ENCODE measurements at places on chromosomes 1 and 21. TPM values are rescaled to one million over a fixed set of nuclear protein-coding genes. Genes with fewer than 3 reads are reported as not detected.

GRCh38 chr1:6867729-6868659, 82.7 kb downstream of the CAMTA1 start:
- no peaks in the 10 kb centered on the region for H3K36me3 ChIP-seq
- ATAC-seq = no peak
- no peak overlapping the region for H3K27ac ChIP-seq

DNA sequence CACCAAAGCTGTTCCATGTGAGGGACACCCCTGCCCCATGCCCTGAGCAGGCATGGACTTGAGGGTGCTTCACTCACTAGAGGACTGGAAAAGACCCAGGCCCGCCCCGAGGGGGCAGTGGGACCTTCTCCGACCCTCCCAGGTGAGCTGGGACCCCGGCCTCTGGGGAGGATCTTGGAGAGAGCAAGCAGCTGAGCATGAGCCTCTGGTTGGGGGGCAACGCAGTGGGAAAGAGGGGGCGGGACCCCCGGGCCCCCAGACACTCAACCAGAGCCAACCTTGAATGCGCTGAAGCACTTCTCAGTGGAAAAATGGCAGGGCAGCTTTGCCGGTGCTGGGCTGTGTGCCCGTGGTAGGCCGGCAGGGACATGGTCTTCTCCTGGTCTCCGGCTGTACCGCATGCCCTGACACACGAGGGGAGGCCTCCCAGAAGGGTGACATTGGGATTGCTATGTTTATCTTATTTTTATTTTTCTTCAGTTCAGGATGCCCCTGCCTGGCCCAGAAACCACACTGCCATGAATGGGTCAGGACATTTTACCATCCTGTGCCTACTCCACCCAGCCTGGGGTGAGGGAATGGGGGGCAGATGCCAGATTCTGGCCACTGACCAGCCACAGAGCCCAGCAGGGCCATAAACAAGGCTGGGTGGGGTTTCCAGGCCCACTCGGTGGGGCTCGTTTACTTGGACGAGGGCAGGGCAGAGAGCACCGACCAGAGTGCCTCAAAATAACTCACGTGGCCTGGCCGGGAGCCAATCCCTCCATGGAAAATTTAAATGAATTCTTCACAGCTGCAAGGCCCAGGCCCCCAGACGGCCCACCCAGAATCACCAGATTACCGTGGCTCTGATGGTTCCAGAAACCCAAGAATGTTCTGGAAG, 17.2 kb upstream of the LAPTM5 start:
- peaks cover 9% of the 10 kb centered on the region for H3K27me3 ChIP-seq
- H3K27ac ChIP-seq = no peak overlapping the region

GRCh38 chr1:210259561-210259960, 27.0 kb downstream of the SERTAD4 start:
- H3K27me3 ChIP-seq = no peaks in the 10 kb centered on the region
- no peak for ATAC-seq
- H3K4me3 ChIP-seq = no peak overlapping the region
- no peak overlapping the region for H3K27ac ChIP-seq
- H3K4me1 ChIP-seq = no peaks in the 10 kb centered on the region
- no peaks in the 10 kb centered on the region for H3K36me3 ChIP-seq

- H3K27ac ChIP-seq = peak overlapping the region; percentile 36
- H3K4me1 ChIP-seq = peaks cover 5% of the 10 kb centered on the region
- H3K27me3 ChIP-seq = peaks cover 57% of the 10 kb centered on the region
Measured at GRCh38 chr1:100538913-100539835, 1.2 kb downstream of the GPR88 start.

DNA sequence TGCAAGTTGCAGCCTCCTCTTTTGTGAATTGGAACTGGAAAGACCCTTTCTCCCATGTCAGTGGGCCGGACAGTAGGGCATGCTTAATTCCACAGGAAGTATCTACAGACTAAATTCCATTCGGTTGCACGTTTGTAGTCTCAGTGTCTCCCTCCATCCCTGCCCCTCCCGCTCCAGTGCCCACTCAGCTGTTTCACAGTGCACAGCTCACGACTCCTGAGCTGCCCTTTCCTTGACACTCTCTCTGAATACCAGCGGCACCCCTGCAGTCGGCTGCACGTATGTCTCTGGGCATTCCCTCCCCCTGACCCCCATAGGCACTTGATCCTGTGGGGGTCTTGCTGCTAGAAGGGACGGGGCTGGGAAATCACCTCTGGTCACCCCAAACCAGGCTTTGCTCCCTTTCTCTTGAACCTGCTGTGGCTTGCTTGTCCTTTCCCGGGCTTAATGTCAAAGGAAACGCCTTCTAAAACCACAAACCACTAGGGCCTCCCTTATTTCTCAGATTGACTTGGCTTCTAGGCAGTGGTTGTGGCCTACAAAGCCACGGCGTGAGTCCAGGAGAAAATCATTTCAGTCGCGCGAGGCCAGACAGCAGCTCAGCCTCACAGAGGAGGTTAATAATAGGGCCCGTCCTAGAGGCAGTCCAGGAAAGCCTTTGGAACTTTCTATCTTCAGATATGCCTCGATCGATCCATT, 365.3 kb upstream of the PROX1 start:
- ATAC-seq = no peak
- no peaks in the 10 kb centered on the region for H3K36me3 ChIP-seq

GRCh38 chr1:21671915-21672314, 2.8 kb upstream of the RAP1GAP start:
- H3K4me1 ChIP-seq = peaks cover 33% of the 10 kb centered on the region
- peaks cover under 1% of the 10 kb centered on the region for H3K36me3 ChIP-seq
- H3K27ac ChIP-seq = no peak overlapping the region
- no peak for ATAC-seq

DNA sequence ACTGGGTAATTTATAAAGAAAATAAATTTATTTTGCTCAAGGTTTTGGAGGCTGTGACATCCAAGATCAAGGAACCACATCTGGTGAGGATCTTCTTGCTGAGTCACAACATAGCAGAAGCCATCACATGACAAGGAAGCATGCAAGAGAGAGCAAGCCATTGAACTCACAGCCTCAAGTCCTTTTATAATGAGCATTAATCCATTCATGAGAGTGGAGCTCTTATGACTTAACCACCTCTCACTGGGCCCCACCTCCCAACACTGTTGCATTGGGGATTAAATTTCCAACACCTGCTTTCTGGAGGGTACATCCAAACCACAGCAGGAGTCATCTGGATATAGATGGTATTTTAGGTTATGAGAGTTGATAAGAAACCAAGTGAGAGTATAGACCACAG, 20.6 kb upstream of the EGLN1 start:
- H3K27me3 ChIP-seq = peaks cover 10% of the 10 kb centered on the region
- no peak overlapping the region for H3K4me3 ChIP-seq
- H3K36me3 ChIP-seq = no peaks in the 10 kb centered on the region
- ATAC-seq = no peak

DNA sequence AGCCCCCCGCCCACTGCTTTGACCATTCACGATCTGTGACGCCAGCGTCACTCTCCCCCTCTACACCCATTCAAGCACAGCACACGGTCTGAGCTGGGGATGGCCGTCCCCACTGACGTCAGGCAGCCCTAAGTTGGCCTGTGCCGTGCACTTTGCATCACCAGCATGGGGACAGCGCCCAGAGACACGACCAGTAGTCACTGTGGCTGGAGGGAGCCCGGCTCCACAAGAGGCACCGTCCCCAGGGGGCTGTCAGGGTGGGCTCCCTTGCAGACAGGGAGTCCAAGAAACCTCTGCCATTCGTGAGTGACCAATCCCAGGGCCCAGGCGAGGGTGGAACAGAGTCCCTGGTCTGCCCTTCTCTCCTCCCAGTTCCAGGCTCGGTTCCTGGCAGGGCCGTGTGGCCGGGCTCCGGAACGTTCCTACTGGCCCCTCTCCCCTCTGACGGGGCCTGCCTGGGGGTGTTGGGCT, 2.3 kb downstream of the KRTAP10-8 start:
- H3K4me1 ChIP-seq = no peaks in the 10 kb centered on the region
- no peak for ATAC-seq
- no peak overlapping the region for H3K27ac ChIP-seq
- H3K36me3 ChIP-seq = no peaks in the 10 kb centered on the region

- H3K36me3 ChIP-seq = no peaks in the 10 kb centered on the region
- no peak for ATAC-seq
- no peaks in the 10 kb centered on the region for H3K4me1 ChIP-seq
- no peak overlapping the region for H3K27ac ChIP-seq
- H3K27me3 ChIP-seq = peaks cover 4% of the 10 kb centered on the region
Measured at GRCh38 chr1:44442791-44443190, 37.7 kb downstream of the RNF220 start.

- H3K27me3 ChIP-seq = no peaks in the 10 kb centered on the region
- no peaks in the 10 kb centered on the region for H3K36me3 ChIP-seq
- no peaks in the 10 kb centered on the region for H3K4me1 ChIP-seq
Measured at GRCh38 chr1:214861615-214862014, 220.9 kb upstream of the KCNK2 start.

GRCh38 chr1:38026592-38027200, 14.2 kb downstream of the UTP11 start:
- no peak overlapping the region for H3K27ac ChIP-seq
- ATAC-seq = no peak
- no peaks in the 10 kb centered on the region for H3K27me3 ChIP-seq
- peaks cover 3% of the 10 kb centered on the region for H3K36me3 ChIP-seq
- no peak overlapping the region for H3K4me3 ChIP-seq
- peaks cover 18% of the 10 kb centered on the region for H3K4me1 ChIP-seq

DNA sequence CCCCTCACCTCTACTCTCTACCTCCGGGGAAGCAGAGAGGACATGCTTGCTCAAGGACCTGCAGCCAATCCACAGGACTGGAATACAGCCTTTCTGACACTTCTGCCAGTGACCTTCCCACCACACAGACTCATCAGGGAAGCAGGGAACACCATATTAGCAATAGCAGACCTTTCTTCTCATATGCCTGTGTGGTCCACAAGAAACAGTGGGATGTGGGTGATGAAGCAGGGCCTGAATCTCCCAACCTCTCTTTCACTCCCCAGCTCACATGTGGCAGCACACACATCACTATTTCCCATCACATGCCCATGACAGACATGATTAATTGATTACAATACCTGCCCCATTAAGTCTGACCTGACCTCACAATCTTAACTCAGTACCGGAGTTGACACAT, 695.1 kb downstream of the MATN1 start:
- no peak for ATAC-seq
- no peak overlapping the region for H3K27ac ChIP-seq
- H3K36me3 ChIP-seq = no peaks in the 10 kb centered on the region

- no peaks in the 10 kb centered on the region for H3K4me1 ChIP-seq
- no peak for ATAC-seq
- no peak overlapping the region for H3K27ac ChIP-seq
Measured at GRCh38 chr1:176696109-176696508, 233.1 kb downstream of the PAPPA2 start.

GRCh38 chr1:56515898-56516538, 63.3 kb downstream of the PLPP3 start:
- ATAC-seq = no peak
- H3K27ac ChIP-seq = no peak overlapping the region
- no peak overlapping the region for H3K4me3 ChIP-seq
- no peaks in the 10 kb centered on the region for H3K4me1 ChIP-seq
- no peaks in the 10 kb centered on the region for H3K36me3 ChIP-seq
- H3K27me3 ChIP-seq = no peaks in the 10 kb centered on the region

DNA sequence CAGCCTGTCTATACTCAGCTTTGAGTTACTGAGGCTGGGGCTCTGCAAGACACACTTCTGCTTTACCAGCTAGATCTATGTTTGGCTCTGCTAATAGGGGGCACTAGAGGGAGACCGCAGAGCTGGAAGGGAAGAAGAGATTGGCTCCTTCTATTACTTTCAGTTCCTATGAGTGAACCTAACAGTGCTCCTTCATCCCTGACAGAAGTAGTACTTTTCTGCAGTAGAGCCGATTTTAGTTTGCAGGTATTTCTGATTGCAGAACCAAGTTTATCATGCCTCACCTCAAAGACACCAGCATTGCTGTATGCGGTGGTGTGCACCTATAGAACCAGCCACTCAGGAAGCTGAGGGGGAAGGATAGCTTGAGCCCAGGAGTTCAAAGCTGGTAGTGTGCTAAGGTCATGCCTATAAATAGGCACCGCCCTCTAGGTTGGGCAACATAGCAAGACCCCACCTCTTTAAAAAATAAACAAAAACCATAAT, 5.7 kb upstream of the ZDHHC18 start:
- H3K4me3 ChIP-seq = no peak overlapping the region
- H3K27me3 ChIP-seq = no peaks in the 10 kb centered on the region

DNA sequence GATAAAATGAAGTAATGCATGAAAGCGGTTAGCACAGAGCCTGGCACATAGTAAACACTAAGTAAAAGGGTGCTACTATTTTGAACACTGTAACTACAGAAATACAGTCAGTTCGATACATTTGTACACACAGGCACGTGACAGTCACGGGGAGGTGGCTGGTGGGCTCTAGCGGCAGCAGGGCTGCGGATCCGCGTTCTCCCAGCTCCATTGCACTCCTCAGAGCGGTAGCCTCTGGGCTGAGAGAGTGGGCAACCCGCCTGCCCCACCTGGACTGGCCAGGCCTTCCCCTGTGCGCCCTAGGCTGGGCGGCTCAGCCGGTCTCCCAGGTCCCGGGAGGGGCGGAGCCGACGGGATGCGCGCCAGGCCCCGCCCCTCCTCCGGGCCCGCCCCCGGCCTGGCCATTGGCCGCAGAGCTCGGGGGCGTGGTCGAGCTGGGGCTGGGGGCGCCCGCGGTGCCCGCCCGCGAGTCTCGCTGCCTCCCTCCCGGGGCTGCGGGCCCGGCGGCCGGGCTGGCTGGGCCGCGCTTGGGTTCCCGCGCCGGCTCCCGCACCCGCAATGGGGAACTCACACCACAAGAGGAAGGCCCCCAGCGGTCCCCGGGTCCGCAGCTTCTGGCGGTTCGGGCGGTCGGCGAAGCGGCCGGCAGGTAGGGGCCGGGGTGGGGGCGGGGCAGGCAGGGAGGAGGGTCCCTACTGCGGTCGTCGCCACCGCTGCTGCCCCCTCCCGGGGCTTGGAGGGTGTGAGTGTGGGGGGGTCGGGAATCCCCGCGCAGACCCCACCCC, 51.2 kb upstream of the SYNC start:
- H3K4me3 ChIP-seq = peak overlapping the region; percentile 48
- peaks cover 3% of the 10 kb centered on the region for H3K4me1 ChIP-seq
- no peaks in the 10 kb centered on the region for H3K27me3 ChIP-seq
- H3K36me3 ChIP-seq = no peaks in the 10 kb centered on the region
- H3K27ac ChIP-seq = peak overlapping the region; percentile 90

- H3K27me3 ChIP-seq = no peaks in the 10 kb centered on the region
- H3K36me3 ChIP-seq = no peaks in the 10 kb centered on the region
- H3K27ac ChIP-seq = no peak overlapping the region
Measured at GRCh38 chr1:229046251-229046853, 224.6 kb upstream of the RAB4A start.

PHF13 gene
- total RNA-seq = 21.0 TPM

GJA9 gene
- not detected for total RNA-seq

CD1D gene
- total RNA-seq = 0.16 TPM

ECM1 gene
- total RNA-seq = 12.6 TPM

EVI5 gene
- total RNA-seq = 48.6 TPM

PROK1 gene
- total RNA-seq = 1.1 TPM

CELA2A gene
- not detected for total RNA-seq

KRTAP10-3 gene
- not detected for total RNA-seq

TMEM52 gene
- total RNA-seq = 1.4 TPM

AMY1C gene
- not detected for total RNA-seq

CD52 gene
- not detected for total RNA-seq

OR2L13 gene
- total RNA-seq = not detected
